ENCODE measurements at places on chromosomes 7 and 10.

DNA sequence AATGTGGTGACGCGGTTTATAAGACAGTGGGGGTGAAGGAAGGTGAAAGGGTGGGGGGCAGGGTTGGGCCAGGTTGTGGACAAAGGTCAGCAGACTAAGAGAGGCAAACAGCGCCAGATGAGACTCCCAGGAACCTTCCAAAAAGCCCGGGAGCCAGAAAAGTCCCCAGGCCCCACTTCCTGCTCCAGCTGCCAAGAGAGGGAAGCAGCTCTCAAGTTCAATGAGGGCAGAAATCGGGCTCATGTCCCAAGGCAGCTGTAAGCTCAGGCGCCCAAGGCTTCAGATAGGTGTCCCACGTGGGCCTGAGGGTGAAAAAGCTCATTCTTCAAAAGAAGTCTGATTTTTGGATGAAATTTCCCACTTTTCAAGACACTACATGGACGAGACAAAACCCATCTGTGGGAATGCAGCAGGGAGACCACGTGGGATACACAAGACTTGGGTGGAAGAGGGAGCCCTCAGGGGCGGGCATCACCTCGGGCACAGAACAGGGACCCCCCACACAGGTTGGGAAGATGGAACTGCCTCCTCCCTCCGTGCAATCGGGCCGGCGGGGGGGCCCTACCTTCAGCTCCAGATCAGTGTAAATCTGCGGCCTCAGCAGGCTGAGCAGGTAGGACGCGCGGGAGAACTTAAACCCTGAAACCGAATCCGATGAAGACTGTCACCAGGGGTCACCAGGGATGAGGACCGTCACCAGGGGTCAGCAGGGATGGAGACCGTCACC lies 7.8 kb downstream of the PYROXD2 start:
- no peak for DNase-seq

DNA sequence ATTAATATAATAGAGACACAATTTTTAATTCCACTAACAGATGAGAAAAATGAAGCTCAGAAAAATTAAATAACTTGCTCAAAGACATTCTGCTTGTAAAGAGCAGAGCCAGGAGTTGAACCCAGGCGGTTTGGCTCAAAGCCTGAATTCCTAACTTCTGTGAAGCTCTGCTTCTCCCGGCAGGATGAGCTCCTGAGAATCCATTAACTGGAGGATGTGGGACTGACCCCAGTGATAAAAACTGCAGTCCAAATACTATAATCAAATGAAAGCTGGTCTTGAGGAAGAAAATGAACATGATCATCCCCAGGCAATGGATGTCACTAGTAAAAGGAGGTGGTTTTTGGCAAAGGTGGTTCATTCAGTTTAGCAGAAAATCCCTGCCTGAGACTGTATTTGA lies 898.2 kb downstream of the CCSER2 start:
- DNase-seq, result no peak

GRCh38 chr10:3002304-3002703 lies 65.0 kb upstream of the PFKP start:
- DNase-seq, result no peak

- no peak for DNase-seq
Measured at GRCh38 chr10:1610986-1611770, 126.1 kb downstream of the ADARB2 start.

DNA sequence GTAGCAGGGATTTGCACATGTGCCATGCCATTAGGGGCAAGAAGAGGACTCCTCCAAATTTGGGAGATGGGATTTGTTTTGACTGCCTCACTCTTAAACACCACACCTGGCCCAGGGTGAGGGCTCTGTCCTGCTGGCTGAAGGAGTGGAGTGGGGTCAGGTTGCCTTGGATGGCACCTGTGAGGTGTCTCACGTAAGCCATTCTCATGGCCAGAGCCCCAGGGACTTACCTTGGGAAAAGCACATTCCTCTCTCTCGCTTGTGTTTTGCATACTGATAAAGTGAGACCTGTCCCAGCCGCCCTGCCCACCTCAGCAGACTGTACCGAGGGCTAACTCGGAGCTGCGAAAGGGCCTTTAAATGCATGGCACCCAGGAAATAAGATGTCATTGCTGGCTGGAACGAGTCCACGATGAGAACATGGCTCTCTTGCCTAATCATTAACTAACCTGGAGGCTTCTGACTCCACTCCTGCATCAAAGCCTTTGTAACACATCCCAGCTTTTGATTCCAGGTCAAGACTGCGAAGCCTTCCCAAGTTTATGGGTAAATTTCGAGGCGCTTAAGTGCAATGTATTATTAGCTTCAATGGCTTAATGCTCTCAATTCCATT lies 184.0 kb upstream of the RNF32 start:
- no peak for DNase-seq
